Esophagus muscularis mucosa (tissue), 4 donors: ENCODE measurements at places on chromosomes 1 and 21.

GRCh38 chr1:209412036-209412435 is 171.5 kb upstream of the CAMK1G start:
- H3K4me3 ChIP-seq = no peak overlapping the region
- peaks cover 3% of the 10 kb centered on the region for H3K4me1 ChIP-seq
- DNase-seq = no peak
- no peaks in the 10 kb centered on the region for H3K36me3 ChIP-seq
- no peaks in the 10 kb centered on the region for H3K27me3 ChIP-seq

DNA sequence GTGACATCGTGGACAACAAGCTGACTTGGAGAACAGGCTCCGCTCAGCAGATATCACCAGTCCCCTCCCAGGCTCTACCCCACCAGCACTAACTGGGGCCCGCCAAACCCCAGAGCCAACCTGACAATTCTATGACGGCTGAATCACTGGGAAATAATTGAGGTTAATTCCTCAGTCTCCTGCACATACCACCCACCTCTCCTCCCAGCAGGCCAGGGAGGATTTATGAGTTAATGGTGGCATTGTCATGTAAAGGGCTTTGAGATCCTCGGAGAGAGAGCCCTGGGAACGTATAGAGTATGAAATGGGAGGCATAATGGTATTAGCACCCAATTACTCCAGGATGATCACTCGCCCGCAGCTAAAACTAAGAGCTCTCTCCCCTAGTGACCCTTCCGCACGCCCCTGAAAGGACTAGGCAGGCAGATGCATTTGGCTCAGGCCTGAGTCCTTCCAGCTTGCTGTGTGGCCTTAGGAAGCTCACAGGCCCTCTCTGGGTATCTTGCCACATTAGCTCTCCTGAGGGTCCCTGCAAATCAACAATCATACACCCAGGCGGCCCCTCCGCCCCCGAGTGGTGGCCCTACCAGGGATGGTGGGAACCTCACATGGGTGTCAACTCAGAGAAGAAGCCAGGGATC is 27.3 kb upstream of the PAX7 start:
- H3K27me3 ChIP-seq = no peaks in the 10 kb centered on the region
- no peaks in the 10 kb centered on the region for H3K36me3 ChIP-seq
- H3K4me3 ChIP-seq = no peak overlapping the region

DNA sequence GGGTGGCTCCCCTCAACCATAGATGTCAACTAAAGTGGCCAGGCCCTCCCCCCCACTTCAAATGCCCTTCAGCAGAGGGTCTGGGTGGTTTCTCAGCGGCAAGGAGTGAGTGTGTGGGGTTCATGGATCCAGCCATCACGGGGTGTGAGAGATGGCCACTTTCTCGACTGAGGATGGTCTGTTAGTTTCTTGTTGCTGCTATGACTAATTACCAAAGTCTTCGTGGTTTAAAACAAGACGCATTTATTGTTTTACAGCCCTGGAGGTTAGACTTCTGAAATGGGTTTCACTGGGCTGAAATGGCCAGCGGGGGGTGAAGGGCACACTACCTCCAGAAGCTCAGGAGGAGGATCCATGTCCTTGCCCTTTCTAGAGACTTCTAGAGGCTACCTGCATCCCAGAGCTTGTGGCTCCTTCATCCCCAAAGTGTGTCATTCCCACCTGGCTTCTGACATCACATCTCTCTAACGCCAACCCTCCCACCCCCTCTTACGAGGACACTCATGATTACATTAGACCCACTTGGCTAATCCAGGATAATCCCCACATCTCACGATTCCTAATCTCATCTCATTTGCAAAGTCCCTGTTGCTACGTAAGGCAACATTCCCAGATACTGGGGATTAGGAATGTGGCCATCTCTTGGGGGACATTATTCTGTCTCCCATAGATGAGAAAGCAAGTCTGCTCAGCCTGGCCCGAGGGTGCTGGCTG is 53.0 kb downstream of the EPHB2 start:
- H3K4me1 ChIP-seq = no peaks in the 10 kb centered on the region
- no peaks in the 10 kb centered on the region for H3K36me3 ChIP-seq
- H3K27ac ChIP-seq = no peak overlapping the region
- no peak for DNase-seq

DNA sequence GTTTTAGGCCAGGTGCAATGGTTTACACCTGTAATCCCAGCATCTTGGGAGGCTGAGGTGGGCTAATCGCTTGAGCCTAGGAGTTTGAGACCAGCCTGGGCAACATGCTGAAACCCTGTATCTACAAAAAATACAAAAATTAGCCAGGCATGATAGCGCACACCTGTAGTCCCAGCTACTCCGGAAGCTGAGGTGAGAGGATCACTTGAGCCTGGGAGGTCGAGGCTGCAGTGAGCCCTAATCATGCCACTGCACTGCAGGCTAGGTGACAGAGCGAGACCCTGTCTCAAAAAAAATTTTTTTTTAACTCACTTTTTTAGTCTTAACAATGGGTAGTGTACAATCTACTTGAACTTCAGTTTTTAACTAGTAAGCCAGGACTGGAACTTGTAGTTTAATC is 137.5 kb downstream of the HS2ST1 start:
- H3K4me1 ChIP-seq = no peaks in the 10 kb centered on the region
- H3K36me3 ChIP-seq = no peaks in the 10 kb centered on the region
- H3K27me3 ChIP-seq = no peaks in the 10 kb centered on the region

DNA sequence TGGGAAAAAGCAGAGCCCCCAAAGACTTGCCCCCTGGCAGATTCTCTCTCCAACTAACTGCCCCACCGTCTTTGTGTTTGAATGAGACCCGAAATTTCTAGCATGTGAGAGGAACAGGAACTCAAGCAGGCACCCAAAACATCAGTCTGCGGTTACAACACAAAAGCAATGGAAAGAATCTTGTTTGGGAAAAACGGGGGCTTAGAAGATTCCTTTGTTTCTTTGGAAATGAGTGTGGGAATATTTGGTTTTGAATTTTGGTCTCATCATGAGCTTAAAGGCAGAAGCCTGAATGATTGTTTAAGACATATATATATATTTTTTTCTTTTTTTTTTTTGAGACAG is 188.9 kb upstream of the TMEM51 start:
- no peak overlapping the region for H3K4me3 ChIP-seq
- H3K4me1 ChIP-seq = peaks cover 13% of the 10 kb centered on the region
- no peaks in the 10 kb centered on the region for H3K27me3 ChIP-seq
- peaks cover 6% of the 10 kb centered on the region for H3K36me3 ChIP-seq

- no peaks in the 10 kb centered on the region for H3K4me1 ChIP-seq
- no peak for DNase-seq
- H3K4me3 ChIP-seq = no peak overlapping the region
- no peaks in the 10 kb centered on the region for H3K27me3 ChIP-seq
- no peak overlapping the region for H3K27ac ChIP-seq
These were observed 10.6 kb downstream of the CD247 start for GRCh38 chr1:167507719-167508118.

- no peaks in the 10 kb centered on the region for H3K36me3 ChIP-seq
- peak overlapping the region; percentile 91 for H3K27ac ChIP-seq
These were observed 15.9 kb upstream of the EDN2 start for GRCh38 chr1:41500378-41500777.

- peak overlapping the region; percentile 74 for H3K27ac ChIP-seq
- DNase-seq = no peak
- peaks cover 93% of the 10 kb centered on the region for H3K36me3 ChIP-seq
These were observed 8.7 kb downstream of the MRPS21 start for GRCh38 chr1:150302338-150302737.

GRCh38 chr1:195576641-195577040 is 1031.6 kb downstream of the KCNT2 start:
- no peak for DNase-seq
- H3K36me3 ChIP-seq = no peaks in the 10 kb centered on the region
- H3K4me1 ChIP-seq = no peaks in the 10 kb centered on the region
- no peak overlapping the region for H3K27ac ChIP-seq
- no peak overlapping the region for H3K4me3 ChIP-seq

GRCh38 chr1:168709405-168710363 is 19.3 kb downstream of the DPT start:
- peaks cover 34% of the 10 kb centered on the region for H3K4me1 ChIP-seq
- DNase-seq = no peak
- H3K27me3 ChIP-seq = no peaks in the 10 kb centered on the region

GRCh38 chr1:39204441-39205081 is at the start of gene MACF1:
Gene MACF1 (plus strand): TSS chr1:39204695. CDS start chr1:39205023, 328 bp downstream.
- H3K36me3 ChIP-seq = no peaks in the 10 kb centered on the region
- peak within 1 kb of the TSS; percentile 51 for H3K4me3 ChIP-seq
- peaks cover 32% of the 10 kb centered on the region for H3K4me1 ChIP-seq
- no peaks in the 10 kb centered on the region for H3K27me3 ChIP-seq

- no peak overlapping the region for H3K4me3 ChIP-seq
- no peak overlapping the region for H3K27ac ChIP-seq
- H3K4me1 ChIP-seq = no peaks in the 10 kb centered on the region
- no peak for DNase-seq
These were observed 7.5 kb downstream of the KAZN start for GRCh38 chr1:14605945-14606344.

DNA sequence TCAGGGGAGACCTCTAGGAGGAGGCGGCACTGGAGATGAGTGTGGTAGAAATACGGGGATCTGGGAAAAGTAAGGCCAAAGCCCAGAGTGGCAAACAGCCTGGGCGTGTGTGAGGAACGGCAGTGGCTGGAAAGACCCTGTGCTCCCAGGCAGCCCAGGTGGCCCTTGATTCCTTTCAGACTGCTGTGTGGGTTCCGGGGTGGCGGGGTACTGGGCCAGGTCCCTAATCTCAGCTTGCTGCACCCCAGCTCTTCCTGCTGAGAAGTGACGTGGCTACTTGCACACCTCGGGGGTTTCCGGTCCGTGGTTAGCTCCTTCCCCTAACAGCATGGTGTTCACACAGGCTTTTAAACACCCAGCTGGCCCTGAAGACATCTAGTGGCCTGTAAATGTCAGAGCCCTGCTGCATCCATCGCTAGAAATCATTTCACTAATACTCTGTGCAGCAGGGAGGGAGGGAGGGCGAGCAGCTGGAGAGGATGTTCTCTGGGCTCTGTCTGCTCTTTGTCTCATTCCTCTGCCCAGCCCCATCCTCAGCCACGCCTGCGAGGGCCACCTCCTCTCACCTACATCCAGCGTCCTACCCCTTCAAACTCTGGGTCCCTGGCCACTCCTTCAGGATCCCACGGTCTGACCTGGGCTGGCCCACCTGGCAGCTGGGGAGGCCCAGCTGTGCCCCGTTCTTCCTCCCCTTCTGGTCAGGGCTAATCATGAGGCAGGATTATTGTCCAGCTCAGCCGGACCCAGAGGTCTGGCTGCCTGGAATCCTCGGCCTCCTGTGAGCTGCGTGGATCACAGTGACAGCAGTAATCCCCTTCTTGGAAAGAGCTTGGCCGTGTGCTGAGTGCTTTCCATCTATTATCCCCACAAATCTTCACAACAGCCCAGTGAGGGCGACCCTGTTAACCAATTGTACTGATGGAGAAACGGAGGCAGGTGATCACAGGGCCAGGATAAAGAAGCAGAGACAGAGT is 7.2 kb downstream of the ZDHHC18 start:
- DNase-seq = no peak
- H3K27ac ChIP-seq = no peak overlapping the region
- peaks cover 22% of the 10 kb centered on the region for H3K36me3 ChIP-seq
- H3K4me3 ChIP-seq = no peak overlapping the region

GRCh38 chr1:90486134-90486824 is 230.8 kb downstream of the BARHL2 start:
- no peaks in the 10 kb centered on the region for H3K4me1 ChIP-seq
- no peaks in the 10 kb centered on the region for H3K27me3 ChIP-seq
- DNase-seq = no peak
- no peak overlapping the region for H3K4me3 ChIP-seq
